Stimulated activated CD8-positive, alpha-beta memory T cell treated with anti-CD3 and anti-CD28 coated beads, Interleukin-4, amount 100 ng/mL, for 4 hours (primary cell): ENCODE measurements at places on chromosomes 7 and 10.

GRCh38 chr7:134452991-134453473 lies 5.9 kb downstream of the AKR1B1 start:
- no peak for DNase-seq

- no peak for DNase-seq
Measured at GRCh38 chr7:80635533-80635932, 2.9 kb upstream of the CD36 start.

GRCh38 chr10:369221-369683 lies 234.0 kb downstream of the ZMYND11 start:
- no peak for DNase-seq

DNA sequence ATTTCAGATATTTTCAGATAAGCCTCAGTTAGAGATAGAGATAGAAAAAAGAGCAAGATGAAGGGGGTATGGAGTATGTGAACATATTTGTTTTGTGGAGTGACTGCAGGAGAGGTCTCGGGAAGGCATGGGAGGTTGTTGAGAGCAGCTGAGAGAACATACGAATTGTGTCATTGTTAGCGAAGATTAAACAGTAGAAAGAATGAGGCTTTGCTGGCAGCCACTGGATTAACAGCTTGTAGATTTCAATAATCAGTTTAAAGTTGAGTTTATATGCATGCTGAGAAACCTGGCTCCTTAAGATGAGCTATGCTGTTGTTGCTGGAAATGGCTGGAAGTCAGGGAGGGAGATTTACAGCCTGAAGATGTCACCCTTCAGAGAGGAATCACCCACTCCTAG lies 100.9 kb upstream of the SORCS3 start:
- no peak for DNase-seq

DNA sequence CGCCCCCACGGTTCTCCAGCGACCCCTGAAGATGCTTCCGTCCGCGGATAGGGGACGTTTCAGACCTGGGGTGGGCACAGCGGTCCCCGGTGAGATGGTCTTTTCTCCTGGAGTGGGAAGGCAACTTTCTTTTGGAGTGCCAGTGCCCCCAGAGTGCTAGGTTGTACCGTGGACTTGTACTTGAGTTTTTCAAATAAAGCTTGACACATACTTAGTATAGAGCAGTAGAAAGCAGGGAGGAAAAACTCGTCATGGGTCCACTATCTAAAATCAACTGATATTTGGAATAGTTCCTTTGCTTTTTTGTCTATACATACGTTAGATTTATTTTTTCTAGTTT lies 28.4 kb downstream of the RBM20 start:
- DNase-seq, result no peak

DNA sequence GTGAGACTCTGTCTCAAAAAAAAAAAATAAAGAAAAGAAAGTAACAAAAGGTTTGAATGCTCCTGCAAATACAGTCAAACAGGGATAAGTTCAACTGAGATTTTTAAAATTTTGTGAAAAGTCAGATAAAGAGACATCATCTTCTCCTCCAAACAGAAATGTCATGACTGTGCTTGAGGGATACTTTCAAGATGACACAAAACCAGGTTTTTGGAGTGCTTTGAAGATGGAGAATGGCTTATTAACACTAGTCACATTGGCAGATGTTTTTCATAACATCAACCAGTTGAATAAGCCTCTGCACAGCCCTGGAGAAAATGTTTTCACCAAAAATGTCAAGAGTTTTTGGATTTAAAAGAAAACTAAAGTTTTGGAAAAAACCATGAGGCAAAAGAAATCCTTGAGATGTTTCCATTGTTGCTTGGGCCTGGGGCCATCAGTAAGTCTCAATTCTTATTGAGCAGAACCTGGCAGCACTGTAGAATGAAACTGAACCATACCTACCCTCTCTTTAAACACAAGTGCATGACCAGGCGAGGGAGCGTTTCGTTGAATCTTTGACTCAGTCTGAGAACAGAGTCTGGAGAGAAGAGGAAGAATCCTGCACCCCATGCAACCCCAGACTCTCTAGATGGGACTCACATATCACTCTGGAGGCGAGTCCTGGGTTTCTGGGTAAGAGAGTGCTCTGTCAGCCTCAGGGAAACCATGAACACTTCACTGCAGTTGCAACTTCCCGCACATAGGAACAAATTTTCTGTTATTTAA lies 37.4 kb upstream of the PRKCQ start:
- DNase-seq, result no peak

DNA sequence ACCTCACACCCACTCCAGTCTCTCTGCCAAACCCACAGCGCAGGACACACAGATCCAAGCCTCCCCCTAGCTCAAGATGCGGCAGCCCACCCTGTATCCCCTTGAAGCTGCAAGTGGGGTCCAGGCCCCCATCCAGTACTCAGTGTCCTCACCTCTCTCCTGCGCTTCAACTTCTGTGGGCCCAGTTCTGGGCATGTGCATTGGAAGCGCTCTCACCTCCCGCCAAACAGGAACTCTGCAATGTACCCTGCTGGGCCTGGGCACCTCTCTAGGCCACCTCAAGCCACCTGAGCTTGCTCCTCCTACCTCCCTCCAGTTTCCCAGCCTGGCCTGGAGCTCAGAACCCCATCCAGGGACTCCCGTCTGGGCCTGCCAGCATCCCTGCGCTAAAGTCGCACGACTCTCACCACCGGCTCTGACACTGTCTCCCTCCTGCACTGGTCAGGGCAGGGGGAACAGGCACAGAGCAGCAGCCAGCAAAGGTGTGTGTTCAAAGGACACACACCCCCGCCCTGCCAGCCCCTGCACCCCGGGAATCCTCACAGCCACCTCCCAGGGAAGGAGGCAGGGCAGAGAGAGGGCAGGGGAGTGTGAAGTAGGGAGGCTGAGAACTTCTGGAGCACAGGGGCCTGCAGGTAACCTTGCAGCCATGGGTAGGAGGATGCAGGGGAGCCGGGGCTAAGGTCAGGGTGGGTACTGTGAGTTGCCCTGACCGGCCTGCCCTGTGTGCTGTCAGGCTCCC lies 51.7 kb upstream of the MSMB start:
- DNase-seq, result no peak

DNA sequence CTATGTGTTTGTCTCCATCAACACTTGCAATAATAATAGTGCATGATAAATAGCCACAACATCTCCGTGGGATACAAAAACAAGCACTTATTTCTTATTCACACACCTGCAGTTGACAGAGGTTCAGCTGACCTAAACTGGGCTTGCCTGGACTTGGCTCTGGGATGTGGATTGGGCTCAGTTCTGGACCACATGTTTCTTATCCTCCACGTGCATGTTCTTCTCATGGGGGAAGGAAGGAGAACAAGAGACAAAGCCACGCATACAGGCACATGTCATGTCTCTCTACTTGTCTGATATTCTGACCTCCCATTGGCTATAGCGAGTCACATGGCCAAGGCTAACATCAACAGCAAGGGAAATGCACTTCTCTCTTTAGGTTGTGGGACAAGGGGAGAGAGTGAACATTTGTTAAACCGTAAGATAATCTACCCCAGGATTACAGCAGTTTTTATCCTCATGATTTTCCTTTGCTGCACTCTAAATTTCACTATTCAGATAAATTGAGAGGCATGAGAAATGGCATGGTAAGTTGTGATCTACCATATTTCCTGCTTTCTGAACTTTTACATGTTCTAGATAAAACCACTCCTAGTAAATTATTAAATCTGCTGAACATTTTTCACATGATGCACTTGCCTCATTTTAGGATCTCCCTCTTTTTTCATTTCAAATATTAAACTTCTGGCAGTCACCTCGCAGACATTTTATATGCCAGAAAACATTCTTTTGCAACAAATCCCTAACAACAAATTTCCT lies 33.7 kb downstream of the CFAP58 start:
- DNase-seq, result no peak

DNA sequence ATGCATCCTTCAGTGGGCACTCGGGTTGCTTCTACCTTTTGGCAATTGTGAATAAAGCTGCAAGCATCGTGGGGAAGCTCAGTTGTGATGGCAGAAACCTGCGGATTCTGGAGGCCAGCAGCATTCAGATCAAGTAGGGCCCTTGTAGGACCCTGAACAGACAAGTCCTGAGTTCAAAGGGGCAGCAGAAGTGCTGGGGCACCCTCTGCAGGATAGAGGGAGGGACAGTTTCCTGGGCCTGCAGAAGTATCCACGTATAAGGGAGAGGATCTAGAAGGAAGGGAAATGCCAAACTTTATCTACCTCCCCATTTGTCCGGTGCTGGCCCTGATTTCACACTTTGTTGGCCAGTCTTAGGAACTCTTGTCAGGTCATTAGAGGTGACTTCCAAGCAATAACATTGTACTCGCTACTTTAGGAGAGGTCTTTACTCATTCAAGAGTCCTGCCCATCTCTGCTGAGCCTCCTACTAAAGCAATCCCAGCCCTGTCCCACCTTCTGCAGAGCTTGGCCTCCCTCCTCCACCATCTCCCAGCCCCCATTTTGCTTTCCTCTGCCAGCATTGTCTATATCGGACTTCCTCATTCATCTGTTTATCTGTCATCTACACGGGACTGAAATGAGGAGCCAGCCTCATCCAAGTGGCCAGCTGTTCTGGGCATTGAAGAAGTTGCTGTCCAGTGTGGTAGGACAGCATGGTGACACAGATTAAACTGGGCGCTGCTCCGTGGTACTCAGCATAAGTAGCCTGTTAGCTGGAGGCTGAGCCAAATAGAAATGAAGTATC lies 26.6 kb upstream of the R3HCC1L start:
- DNase-seq, result no peak

DNA sequence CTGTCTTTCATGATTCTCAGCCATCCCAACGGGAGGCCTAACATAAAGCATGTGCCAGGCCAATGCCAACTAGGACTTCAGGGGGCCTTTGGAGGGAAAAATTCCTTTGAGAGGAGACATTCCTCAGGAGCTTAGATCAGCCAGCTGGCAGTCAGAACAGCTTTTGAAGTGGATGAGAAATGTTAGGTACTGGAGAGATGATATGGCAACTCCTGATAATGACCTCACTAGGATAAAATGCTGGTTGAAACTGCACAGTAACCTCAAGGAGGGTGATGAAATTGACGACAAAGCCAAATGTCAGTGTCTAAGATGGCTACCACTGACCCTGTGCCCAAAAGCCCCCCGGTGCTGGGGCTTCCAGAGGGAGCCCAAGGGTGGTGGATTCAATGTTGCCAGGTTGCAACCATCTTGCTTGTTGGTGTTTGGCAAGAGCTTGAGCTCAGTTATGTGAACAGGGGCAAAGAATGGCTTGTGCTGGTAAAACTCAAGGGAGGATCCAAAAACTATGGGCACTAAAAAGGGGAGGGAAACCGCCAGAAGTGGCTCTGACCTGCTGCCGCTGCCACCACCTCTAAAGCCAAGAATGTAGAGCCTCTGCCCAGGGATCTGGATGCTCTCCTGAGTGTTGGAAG lies 121.2 kb downstream of the UBE2H start:
- no peak for DNase-seq

DNA sequence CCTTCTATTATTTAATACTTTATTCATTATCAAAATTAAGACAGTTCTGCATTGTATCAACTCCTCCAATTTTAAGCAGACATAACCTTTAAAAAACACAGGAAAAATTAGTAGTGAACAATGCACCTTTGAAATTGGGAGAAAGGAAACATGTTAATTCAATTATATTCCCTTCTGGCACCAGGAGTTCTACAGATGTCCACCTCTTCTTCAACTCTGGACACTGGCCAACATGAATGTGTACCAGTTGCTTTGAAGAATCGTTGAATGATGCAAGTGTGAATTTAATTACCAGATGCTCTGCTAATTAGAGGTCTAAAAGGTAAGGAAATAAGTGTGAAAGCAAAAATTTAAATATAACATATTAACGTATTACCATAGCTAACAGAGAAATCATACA lies 206.7 kb upstream of the IGFBP3 start:
- no peak for DNase-seq

DNA sequence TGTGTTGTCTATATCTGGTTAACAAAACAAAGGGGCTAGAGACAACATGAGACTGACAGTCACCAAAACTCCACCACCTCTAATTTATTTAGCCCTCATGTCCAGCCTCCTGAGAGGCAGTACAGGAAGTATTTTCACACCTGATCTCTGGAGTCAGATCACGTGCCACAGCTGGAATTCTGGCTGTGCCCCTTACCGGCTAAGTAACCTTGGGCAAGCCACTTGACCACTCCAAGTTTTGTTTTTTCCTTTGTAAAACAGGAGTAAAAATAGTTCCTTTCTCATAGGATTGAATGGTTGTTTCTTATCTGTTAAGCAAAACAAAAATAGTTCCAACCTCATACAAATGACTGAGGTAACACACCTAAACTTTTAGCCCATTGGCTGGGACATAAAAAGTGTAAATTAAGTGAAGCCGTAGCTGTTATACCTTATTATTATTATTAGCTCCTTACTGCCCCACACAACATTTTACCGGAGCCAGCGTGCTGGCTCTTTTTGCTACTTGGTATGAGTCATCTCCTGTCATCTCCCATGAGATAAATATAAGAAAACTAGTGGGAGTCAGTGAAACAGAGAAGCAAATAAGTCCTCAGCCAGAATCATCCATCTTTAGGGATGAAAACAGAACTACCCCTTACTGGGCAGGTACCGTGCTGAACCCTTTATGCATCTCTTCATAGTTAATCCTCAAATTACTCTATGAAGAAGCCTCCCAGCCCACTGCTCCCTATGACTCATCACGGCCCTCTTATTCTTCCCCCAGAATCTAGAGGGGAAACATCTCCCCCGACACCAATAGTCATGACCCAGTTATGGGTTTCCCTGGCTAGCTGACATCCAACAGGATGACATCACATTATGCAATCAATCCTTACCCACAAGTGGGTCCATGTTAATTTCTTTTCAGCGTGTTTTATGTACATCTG lies 44.9 kb downstream of the PPP1R3C start:
- no peak for DNase-seq

DNA sequence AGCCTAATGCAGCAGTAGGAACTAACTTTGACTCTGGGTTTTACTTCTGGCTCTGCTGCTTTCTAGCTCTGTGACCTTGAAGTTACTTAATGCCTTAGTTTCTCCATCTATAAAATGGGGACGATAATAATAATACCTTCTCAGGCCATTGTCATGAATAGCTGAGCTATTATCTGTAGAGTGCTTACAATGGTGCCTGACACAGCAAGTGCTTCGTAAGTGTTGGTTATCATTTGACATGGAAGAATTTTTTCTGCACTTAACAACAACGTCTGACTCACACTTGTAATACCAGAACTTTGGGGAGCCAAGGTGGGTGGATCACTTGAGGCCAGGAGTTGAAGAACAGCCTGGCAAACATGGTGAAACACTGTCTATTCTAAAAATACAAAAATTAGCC lies 140.5 kb downstream of the ARL4A start:
- DNase-seq, result no peak

DNA sequence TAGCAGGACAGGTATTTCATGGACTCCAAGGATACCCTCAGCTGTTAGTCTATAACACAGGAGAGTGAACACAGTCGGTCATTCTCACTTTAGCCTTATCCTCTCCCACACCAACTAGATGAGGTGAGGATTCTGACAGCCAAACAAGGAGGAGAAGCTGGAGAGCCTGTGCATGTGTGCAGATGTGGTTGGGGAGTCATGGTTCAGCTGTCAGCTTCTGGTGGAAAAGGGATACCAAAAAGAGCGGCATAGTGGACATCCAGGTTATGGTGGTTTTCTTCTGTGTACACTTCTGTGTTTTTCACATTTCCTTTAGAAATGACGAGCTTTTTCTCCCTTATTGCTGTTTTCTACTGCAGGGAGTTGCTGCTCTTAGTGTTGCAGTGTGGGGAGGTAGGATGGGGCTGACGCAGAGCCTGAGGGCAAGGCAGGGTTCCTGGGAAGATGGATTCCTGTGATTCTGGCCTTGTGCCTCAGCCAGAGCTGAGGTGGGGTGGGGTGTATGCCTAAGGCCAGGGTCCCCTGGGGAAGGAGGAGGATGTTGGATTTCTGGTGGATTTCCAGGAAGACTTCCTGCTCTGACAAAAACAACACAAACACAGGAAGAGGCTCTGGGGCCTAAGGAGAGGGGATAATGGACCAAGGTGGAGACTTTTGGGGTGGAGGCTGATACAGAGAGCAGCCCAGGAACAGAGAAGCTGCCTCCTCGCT lies 26.6 kb downstream of the PLAU start:
- DNase-seq, result no peak
